Vagina (tissue), 2 donors: ENCODE measurements at places on chromosomes 4 and X.

DNA sequence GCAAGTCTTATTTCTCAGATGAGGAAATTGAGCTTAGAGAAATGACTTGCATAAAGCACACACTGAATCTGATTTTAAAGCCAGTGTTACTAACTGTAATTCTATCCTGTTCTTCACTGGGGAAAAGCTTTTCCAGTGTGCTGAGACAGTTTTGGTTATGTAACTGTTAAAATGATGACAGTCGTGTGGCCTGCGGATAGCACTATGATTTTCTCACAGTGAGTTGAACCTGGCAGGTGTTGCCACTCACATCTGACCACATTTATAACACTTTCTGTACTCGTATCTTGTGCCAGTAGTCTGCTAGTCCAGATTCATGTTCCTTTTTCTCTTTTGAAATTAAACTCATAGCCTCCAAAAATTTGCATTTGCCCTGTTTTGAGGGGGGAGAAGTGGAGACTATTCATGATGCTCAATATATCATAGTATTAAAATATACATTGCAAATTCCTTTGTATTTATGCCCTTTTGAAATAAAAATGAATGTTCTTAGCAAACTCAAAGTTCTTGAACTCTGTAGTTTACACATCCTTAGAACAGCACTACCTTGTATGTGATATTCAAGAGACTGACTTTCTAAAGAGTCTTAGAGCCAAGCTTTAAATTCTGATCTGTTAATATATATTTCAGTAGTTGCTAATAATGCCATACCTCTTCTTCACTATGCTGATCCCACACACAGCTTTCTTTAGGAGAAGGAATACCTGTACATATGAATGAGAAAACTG is 132.3 kb downstream of the PDLIM5 start:
- DNase-seq: no peak

DNA sequence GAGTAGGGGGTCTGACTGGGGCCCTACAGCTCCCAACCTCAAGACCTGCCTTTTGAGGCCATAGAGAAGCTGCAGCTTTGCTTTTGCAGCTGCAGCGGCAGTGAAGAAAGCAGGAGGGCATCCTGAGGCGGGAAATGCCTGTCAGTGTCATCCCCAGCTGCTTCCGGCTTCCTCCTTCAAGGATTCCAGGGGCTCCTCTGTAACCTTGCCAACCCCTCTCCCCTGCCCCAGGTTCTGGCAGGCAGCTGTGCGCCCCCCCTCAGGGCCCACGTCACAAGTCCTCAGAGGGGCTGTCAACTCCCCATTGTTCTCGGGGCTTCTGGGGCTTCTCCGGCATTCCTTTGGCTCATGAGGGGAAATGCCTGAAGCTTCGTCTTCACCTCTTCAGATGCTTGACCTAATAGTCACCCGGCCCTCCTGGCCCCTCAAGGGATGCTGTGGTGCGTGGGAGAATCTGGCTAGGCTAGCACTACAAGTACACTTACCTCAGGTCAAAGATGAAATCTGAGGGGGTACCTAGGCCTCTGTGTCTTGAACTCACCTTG is 31.9 kb downstream of the APLN start:
- no peak for DNase-seq

DNA sequence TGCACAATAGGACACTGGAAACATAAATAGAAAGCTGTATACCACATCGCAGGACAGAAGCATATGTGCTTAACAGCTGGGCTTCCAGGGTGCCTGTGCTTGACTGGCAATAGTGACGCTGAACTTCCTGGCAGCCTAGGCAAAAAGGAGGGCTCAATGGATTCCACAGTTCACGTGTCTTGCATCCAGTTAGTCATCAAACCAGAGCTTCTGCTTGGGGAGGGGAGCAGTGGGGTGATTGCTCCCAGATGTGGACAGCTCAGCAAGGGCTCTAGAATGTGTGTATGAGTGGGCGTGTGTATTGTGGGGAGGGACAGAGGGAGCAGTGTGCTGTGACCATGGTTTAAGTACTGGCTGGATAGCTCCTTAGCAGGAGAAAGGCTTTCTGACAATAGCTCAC is 2.3 kb downstream of the PRRG3 start:
- no peak for DNase-seq

- no peak for DNase-seq
Observed at GRCh38 chr4:169800541-169800940, 42.8 kb upstream of the HPF1 start.

DNA sequence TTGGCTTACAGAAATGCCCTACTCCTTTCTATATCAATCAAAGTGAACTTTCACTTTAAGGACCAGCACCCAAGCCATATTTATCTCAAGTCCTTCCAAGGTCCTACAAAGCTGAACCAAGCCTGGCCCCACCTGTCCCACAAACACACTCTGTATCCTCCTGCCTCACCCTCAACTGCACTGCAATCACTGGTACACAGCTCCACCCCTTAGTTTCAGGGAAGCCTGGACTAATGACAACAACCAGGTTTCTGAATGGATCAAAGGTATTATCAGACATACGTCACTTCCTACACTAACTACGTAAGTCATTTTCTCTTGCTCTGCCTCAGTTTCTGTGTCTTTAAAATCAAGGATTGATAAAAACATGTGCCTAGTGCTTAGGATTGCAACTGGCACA is 205.6 kb upstream of the HS3ST1 start:
- DNase-seq: no peak

GRCh38 chr4:39526765-39527295 is 409 bp downstream of the UGDH start:
- DNase-seq: peak; percentile 89

- DNase-seq: no peak
Observed at GRCh38 chr4:30720661-30721184, 554 bp downstream of the PCDH7 start.
